ENCODE measurements at places on chromosomes 5 and 9.

GRCh38 chr9:69771775-69772418, 12.1 kb upstream of the PTAR1 start:
- peaks cover 7% of the 10 kb centered on the region for H3K27me3 ChIP-seq
- no peak overlapping the region for H3K27ac ChIP-seq
- H3K4me3 ChIP-seq, result no peak overlapping the region
- no peak for DNase-seq

DNA sequence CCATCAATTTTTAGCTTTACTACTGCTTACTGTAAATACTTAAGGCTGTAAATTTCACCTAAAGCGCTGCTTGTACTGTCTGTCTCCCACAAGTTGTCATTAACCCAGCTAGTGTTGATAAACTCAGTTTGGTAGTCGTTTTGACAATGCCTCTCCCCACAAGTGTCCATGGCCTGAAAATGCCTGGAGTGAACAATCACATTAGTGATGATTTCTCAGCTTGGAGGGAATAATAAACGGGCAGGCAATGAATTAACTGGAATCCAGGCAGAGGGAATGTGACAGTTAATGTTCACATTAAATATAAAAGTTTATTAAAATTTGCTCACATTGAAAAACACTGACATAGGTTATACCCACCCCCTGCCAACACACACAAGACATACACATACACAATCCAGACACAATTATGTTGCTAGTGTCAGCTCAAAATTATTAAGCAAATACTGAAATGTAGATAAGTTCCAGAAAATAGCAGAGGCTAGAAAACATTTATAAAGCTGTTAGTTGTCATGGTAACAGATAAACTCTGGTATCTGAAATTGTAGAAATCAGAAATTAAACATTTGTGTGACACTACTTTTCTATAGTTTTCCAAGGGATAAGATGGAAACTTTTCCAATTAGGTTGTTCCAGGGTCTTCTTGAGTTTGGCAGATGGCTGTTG, 341.9 kb downstream of the DIRAS2 start:
- H3K4me3 ChIP-seq, result no peak overlapping the region
- H3K36me3 ChIP-seq, result no peaks in the 10 kb centered on the region
- H3K27ac ChIP-seq, result no peak overlapping the region

DNA sequence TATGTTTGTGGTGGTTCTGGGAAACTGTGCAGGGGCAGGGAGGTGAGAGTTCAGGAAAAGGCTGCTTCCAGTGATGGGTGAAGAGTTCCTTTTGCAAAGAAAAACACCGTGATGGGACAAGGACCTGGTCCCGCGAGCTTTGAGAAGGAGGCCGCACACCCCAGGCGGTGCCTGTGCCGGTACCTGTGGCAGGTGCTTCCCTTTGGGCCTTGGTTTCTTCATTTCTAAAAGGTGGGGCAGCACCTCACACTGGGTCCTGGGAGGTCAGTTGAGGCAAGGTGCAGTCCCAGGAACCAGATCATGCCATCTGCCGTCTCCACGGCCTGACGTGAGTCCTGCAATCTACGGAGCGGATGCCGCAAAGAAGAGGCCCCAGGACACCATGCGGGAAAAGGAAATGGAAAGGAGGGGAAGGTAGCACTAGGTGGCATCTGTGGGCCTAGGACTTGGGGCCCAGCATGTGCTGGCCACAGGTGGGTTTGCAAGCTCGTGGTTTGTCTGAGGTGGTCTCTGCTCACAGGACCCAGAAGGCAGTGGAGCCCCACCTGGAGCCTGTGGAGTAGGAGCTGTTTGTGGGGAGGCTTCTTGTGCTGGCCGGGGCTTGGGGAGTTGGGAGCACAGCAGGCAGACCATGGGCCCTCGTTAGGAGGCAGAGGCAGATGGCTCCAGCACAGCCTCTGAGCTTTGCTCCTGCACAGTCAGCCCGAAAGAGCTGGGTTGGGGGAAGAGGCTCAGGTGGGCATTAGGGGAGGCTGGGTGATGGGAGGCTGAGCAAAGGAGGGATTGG, 131.6 kb downstream of the CACNA1B start:
- no peak overlapping the region for H3K4me3 ChIP-seq
- H3K27ac ChIP-seq, result no peak overlapping the region
- DNase-seq, result no peak
- no peaks in the 10 kb centered on the region for H3K4me1 ChIP-seq

- no peaks in the 10 kb centered on the region for H3K27me3 ChIP-seq
- H3K4me3 ChIP-seq, result no peak overlapping the region
- H3K4me1 ChIP-seq, result no peaks in the 10 kb centered on the region
- H3K36me3 ChIP-seq, result no peaks in the 10 kb centered on the region
Observed at GRCh38 chr5:155919126-155919525, 407.8 kb upstream of the SGCD start.

GRCh38 chr5:178941361-178941760, 363 bp downstream of the ZNF454 start:
- H3K4me3 ChIP-seq, result no peak overlapping the region
- H3K27me3 ChIP-seq, result no peaks in the 10 kb centered on the region
- H3K4me1 ChIP-seq, result no peaks in the 10 kb centered on the region
- no peak overlapping the region for H3K27ac ChIP-seq

DNA sequence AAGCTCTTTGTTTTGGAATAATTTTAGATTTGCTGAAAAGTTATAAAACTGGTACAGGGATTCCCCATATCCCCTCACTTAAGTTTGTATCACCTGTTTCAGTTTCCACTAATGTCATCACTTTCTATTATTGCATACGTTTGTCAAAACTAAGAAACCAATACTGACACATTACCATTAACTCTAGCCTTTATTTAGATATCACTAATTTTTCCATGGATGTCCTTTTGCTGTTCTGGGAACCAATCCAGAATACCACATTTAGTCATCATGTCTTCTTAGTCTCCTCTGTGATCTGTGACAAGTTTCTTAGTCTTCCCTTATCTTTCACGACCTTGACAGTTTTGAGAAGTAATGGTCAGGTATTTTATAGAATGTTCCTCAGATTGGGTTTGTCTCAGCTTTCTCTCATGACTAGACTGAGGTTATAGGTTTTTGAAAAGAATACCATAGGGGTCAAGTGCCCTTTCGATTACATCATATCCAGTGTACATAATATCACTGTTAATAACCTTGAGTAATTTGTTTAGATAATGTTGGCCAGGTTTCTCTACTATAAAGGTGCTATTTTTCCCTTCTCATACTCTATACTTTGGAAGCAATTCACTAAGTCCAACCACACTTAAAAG, 51.9 kb upstream of the NMUR2 start:
- peaks cover 54% of the 10 kb centered on the region for H3K27me3 ChIP-seq
- no peaks in the 10 kb centered on the region for H3K4me1 ChIP-seq
- peaks cover 2% of the 10 kb centered on the region for H3K36me3 ChIP-seq
- H3K27ac ChIP-seq, result no peak overlapping the region

DNA sequence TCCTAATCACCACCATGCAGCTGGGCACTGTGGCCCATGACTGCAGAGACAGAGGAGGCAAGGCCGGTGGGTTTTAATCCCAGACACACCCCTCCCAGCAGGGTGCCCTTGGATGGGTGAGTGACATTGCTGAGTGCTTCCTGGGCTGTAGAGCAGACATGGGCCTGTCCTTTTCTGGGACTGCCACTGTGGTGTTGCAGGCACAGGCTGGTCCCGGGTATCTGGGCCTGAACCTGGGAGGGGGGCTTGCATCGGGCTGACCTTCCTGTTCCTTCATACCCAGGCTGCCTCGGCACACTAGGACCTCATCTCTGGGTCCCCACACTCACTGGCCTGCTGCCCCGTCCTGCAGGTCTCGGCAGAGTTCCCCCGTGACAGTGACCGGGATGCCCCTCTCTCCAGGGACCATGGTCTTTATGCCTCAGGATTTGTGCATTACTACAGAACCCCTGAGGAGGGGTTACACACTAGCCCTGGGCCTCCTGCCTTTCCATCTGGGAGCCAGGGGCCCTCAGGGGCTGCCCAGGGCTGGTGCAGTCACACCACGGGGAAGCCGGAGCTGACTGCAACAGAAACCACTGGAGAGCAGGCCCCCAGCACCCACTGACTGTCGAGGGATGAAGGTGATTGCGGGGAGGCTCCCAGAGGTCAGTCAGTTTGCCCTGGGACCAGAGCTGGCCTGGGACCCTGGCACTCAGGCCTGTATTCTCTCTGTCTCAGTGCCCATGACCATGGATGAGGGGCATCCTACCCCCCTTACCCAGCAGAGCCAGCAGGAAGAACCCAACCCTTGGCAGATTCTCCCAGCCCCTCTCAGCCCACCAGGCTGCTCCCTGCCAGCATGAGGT, 8.9 kb upstream of the SLC25A48 start:
- H3K4me1 ChIP-seq, result peaks cover 9% of the 10 kb centered on the region
- no peaks in the 10 kb centered on the region for H3K36me3 ChIP-seq
- H3K27me3 ChIP-seq, result peaks cover 31% of the 10 kb centered on the region
- no peak overlapping the region for H3K27ac ChIP-seq

- peak overlapping the region; percentile 14 for H3K27ac ChIP-seq
- no peak overlapping the region for H3K4me3 ChIP-seq
- peaks cover 4% of the 10 kb centered on the region for H3K4me1 ChIP-seq
- peaks cover 10% of the 10 kb centered on the region for H3K27me3 ChIP-seq
- no peaks in the 10 kb centered on the region for H3K36me3 ChIP-seq
- no peak for DNase-seq
Observed at GRCh38 chr5:143682246-143682905, 129.6 kb upstream of the HMHB1 start.

DNA sequence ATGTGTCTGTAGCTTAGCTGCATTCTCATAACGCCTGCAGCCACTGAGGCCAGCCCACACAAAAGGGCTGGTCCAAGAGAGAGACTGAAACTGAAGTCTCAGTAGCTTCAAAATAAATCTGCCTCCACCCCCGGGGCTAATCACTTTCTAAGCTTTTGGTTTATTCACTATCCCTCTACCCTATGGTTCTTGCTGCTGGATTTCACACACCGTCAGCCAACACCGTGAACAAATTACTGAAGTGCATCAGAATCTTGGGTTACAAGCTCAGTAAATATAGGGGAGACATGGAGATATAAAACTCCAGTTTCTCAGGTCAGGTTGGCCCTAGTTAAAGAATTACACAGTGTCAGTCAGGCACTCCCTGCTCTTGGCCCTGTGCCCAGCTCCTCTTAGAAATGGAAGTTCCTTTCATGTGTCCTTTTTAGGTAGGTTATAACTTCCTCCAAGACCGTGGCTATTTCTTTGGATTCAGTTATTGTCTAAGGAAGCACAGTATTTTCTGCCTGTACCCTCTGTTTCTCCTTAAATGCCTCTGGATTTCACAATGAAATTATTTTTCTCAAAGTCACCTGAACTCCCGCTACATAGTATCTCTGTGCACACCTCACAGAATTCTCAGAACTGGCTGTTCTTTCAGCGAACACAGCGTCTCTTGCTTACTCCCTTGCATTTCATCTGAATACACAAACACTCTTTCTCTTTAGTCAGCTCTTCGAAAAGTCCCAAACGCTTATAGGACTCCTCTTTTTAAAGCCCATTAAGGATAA, 112.5 kb downstream of the FAM174A start:
- peak overlapping the region; percentile 80 for H3K27ac ChIP-seq
- H3K4me3 ChIP-seq, result peak overlapping the region; percentile 76
- no peaks in the 10 kb centered on the region for H3K27me3 ChIP-seq
- no peaks in the 10 kb centered on the region for H3K36me3 ChIP-seq
- peaks cover 6% of the 10 kb centered on the region for H3K4me1 ChIP-seq

DNA sequence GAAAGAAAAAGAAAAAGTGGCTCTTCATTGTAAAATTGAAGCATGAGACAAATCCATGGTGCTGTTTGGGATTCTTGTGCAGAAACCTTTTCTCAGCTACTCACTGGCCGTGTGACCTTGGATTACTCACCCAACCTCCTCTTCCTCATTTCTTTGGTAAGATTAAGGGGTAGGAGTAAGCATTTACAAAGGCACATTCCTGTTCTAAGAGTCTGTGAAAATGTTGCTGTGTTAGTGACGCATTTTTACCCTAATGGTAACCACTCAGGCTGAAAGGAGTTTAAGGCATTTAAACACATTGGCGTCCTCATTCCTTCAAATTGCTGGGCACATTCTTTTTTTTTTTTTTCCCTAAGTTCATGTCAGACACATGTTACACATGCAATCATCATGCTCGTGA, 4.3 kb downstream of the RAI14 start:
- peaks cover 17% of the 10 kb centered on the region for H3K27me3 ChIP-seq
- no peak overlapping the region for H3K4me3 ChIP-seq
- no peak for DNase-seq

- H3K27ac ChIP-seq, result no peak overlapping the region
- H3K4me3 ChIP-seq, result no peak overlapping the region
- H3K4me1 ChIP-seq, result no peaks in the 10 kb centered on the region
Observed at GRCh38 chr5:82597437-82597836, 319.3 kb upstream of the RPS23 start.

DNA sequence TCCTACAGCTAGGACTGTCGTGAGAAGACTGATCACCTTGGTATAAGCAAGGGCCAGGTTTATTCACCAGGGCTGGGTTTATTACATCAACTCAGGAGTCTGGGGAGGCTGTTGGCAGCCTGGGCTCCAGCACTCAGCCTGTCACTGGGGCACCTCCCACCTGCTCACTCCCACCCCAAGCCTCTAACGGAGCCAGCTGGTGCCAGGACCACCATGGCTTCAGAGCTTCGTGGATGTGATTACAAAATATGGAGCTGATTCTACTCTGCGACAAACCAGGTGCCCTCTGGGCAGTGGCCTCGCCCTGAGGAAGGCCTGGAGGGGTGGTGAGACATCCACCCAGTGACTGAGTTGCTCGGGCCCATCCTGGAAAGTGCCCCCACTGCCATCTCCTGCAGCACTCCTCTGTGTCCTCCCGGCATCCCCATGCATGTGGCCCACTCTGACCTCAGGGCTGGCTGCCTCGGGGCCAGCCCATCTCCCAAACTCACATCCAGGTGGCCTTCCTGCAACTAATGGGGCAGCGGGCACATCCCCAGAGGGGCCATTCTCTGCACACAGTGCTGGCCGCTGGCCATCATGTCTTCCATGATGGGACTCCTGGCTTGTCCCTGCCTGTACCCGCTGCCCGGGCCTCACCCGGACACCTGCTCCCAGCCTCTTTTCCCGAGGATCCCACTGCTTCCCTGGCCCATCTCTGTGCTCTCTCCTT, 49.6 kb downstream of the SECISBP2 start:
- peaks cover 13% of the 10 kb centered on the region for H3K4me1 ChIP-seq
- no peaks in the 10 kb centered on the region for H3K27me3 ChIP-seq
- peak overlapping the region; percentile 41 for H3K27ac ChIP-seq
- no peak overlapping the region for H3K4me3 ChIP-seq

GRCh38 chr5:82519558-82519957, 241.4 kb upstream of the RPS23 start:
- no peak for DNase-seq
- H3K27me3 ChIP-seq, result peaks cover 10% of the 10 kb centered on the region
- no peaks in the 10 kb centered on the region for H3K4me1 ChIP-seq

All from T-helper 17 cell (primary cell).